ENCODE measurements at places on chromosomes 16 and 17.

DNA sequence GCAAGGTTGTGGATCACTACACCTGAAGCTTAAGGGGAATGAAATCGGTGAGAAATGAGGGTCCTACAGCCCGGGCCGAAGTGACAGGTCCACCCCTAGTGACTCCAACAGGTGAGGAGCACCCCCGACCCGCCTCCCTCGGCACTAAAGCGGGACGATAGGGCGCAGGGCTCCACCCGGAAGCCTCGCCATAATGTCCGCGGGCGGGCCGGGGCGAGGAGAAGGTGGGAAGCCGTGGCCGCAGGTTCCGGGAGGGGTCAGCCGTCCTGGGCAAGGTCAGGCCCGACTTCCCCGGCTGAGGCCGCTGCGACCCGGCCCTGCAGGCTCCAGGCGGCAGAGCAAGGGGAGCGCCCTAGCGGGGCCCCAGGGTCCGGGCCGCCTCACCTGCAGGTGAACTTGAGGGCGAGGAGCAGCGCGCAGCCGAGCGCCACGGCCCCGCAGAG is 543 bp downstream of the TXNDC11 start:
- DNase-seq, result peak; percentile 47

DNA sequence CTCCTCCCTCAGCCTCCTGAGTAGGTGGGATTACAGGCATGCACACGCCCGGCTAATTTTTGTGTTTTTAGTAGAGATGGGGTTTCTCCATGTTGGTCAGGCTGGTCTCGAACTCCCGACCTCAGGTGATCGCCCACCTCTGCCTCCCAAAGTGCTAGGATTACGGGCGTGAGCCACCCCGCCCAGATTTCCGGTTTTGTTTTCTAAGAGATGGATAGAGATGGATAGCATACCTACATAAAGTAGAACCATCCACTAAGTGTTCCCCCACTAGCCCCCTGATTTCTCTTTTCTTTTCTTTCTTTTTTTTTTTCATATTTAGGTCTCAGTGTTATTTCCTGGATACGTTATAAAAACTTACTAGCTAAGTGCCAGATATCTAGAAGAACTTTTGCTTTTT is 2.0 kb downstream of the WSB1 start:
- no peak for DNase-seq

GRCh38 chr16:85384833-85385462 is 228.2 kb upstream of the GSE1 start:
- DNase-seq, result no peak

DNA sequence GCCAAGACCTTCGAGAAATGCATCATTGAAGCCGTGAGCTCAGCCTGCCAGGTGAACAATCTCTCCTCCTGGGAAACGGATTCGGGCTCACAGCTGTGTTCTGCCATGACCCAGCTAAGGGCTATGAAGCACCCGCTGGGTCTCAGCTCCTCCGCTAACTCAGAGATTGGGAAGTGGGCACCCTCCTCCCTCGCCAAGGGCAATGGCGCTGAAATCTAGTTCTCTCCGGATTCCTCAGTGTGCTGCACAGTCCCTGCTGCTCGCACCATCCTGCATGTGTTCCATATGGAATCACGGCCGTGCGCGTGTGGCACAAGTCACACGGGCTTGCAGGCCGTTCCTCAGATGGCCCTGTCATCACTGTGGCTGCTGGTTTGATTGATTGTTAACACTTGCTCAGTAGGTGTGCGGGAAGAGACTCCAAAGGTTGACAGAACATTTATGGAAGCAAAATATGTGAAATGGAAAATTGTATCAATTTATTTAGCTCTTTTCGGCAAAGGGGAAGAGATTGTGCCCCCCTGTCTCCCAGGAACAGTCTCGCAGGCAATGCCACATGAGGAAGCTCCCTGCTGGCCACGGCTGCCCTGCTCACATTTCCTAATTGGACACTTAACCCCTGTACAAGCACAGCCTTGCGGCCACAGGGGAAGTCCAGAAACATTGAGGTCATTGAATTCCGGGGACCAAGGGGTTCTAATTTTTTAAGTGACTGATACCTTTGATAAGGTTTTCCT is 58.8 kb downstream of the RNF213 start:
- DNase-seq, result no peak

GRCh38 chr17:48555258-48556228 is 10.6 kb upstream of the HOXB2 start:
- no peak for DNase-seq

- no peak for DNase-seq
Measured at GRCh38 chr17:31490019-31490650, 98.7 kb downstream of the RAB11FIP4 start.

DNA sequence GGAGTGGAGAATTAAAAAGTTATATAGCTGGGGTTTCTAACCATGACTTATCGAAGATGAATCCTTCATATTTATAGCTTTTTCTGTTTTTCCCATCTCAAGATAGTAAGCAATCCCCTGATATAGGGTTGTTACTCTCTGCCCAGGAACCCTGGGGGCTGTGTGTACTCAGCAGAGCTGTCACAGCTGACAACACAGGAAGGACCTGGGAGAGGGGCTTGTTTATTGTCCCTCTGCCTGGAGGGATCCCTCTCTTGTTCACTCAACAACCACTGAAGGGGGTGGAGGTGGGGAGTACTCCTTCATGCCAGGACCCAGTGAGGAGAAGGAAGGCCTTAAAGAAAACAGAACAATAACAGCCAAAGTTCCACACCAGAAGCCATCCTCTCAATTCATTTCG is 19.8 kb downstream of the ASIC2 start:
- no peak for DNase-seq

GRCh38 chr16:88359008-88359407 is 23.8 kb upstream of the ZNF469 start:
- DNase-seq, result no peak

DNA sequence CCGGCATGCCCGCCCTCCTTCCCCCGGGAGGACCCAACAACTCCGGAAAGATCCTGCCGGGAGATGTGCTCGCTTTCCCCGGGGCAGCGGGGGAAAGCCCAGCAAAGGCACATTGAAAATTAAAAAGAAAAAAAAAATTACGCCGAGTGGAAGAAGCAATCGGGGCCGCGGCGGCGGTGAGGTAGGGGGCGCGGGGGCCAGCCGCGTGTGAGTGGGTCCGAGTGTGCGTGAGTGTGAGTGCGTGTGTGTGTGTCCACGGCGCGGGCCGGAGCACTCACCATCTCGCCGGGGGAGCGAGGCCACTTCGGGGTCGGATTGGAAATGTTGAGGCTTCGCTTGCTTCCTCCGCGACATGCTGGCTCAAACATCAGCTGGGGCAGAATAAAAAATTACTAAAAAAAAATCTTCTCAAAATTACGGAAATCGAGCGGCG is at the start of gene SALL1:
Gene SALL1, minus strand, starts transcription at position 383 of the 433 bp plus-strand sequence. Its CDS starts 29 bp downstream, at position 354.
- no peak for DNase-seq

DNA sequence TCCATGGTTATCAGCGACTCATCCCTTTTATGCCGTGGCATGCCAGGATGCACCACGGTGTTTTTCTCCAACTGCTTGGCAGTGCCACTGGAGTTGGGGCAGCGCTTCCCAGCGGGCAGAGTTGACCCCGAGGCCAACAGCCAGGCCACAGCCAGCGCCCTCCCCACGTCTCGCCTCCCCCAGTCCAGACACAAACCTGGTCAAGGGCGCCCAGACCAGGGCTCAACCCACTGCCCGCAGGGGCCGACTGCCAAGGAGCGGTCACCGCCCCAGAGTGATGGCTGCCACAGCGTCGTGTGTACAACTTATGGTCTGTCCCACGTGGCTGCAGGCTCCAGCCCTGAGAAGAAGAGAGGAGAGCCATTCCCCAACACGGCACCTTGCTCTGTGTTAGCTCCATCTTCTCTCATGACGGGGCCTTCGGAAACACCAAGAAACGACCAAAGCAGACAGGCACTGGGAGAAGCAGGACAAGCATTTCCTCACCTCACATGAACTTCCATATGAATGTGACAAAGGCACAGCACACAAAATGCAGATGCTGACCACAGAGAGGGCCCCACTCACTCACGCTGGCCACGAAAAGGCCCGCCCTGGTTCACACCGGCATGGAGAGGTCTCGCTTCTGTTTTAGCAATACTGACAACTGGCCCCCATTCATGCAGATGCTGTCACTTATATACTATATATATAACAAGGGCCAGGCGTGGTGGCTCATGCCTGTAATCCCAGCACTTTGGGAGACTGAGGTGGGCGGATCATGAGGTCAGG is 27.0 kb downstream of the AXIN1 start:
- no peak for DNase-seq

DNA sequence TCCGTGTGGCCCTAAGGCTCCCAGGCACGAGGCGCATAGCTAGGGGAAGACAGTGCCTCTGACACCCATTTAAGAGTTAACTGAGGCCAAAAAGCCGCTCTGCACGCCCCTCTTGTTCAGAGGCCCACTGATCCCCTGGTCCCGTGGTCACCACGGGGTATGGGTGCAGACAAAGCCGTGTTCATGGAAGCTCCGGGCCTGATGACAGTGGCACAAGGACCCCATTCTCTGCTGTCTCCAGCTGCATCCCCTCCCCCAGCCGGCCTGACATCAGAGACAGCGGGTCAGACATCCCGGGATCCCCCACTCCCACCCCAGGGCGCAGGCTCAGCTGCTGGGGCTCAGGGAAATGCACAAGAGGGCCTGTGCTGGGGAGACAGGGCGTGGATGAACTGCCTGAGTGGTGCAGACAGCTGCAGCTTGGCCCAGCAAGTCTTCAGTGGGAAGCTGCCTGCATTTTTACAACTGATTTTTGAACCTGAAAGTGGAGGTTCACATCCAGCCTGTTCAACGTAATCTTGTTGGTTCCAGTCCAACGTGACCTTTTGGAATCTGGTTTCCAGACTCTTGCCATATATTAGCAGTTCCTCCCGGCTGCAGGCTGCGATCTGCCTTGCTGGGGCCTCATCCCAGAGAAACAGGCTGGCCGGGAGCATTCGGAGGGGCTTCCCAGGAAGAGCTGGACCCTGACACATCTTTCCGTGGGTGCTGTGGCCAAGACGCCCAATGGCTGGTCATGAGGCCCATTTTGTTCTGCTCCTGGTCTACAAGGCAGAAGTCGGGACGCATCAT is 9.7 kb upstream of the BAHCC1 start:
- DNase-seq, result no peak

DNA sequence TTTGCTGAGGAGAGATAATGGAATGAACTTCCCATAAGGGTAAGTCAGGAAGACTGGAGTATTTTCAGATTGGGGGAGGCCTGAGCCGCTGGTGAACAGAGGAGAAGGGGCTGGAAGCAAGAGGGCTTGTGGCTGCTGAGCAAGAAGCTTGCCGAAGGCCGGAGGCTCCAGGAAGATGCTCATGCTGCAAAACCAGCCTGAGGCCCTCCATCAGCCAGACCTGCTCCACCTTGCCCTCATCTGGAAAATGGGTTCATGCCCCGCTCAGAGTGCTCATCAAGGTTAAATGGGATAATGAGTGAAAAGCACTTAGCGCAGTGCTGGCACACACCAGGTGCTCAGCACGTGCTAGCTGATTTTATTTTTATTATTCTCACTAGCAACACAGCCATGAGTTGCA is 5.5 kb upstream of the ASGR1 start:
- DNase-seq, result no peak

DNA sequence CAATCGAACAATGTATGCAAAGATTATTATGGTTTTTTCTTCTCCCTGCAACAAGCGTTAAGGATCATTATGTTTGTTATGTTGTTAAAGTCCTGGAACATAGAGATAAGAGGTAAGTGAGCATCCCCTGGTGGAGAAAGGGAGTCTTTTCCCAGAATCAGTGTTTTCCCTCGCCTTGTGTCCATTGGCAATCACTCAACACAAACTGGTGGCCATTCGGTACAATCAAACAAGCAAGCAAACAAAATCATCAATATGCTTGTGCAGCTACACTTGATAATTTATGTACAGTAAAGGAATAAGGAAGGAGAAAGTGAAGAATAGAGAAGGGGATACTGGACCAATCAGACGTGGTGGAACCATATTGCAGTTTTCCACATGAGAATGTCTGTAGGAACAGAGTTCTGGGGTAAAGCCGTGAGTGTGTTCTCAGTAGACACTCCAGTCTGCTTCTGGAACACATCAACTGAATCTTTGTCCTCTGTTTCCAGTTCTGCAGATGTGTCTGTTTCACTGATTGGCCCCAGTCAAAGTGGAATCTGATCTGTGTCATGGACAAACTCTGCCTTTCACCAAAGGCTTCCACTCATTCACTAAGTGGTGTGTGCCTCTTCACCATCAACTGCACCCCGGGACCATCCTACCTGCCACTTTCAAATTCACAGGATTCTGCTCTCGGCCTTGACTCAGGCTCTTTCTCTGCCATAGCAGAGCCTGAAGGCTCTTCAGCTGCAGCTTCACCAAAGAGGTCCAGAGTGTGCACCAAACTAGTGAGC is 169.5 kb downstream of the AHSP start:
- DNase-seq, result no peak

DNA sequence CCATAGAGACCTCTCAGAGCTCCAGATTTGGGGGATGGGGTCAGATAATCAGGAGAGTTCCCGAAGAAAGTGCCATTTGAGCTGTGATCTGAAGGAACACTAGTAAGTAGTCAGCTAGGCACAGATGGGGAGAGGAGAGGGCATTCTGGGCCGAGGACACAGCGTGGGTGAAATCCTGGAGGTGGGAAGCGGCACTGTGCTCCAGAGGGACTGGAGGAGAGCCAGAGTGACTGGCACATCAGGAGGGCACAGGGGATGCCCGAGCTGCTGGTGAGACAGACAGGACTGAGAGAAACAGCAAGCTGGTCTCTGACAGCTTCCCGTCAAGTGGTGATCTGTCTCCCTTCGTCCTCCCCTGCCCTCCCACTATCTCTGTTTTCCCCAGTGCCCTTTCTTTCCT is 40.6 kb downstream of the KNOP1 start:
- DNase-seq, result no peak

GRCh38 chr17:38701504-38702165 is 3.4 kb upstream of the MLLT6 start:
- peak; percentile 80 for DNase-seq

- DNase-seq, result no peak
Measured at GRCh38 chr17:77728474-77728795, 230.1 kb upstream of the TNRC6C start.

DNA sequence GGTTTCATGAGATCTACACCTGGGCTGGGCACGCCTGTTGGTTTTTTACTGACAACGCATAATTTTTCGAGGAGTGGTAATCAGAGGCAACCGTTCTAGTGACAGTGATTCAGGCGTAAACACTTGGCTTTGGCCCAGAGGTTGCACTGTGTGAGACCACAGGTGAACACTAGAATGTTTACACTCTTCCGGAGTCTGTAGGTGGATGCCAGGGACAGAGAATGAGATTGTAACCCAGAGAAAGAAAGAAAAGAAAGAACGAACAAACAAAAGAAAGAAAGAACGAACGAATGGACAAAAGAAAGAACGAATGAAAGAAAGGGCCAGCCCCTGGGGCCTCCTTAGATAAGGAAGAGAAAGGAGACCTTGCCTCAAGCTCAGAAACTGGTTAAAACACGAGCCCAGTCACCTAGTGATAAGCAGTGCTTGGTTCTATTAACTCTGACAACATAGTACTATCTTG is 113.2 kb downstream of the PRKCB start:
- DNase-seq, result peak; percentile 66

- no peak for DNase-seq
Measured at GRCh38 chr17:74812109-74813009, 36.2 kb upstream of the NAT9 start.

GRCh38 chr16:64878940-64879339 is 242.9 kb downstream of the CDH11 start:
- DNase-seq, result no peak
